ENCODE measurements at places on chromosomes 7 and 10.

- no peak for DNase-seq
Observed at GRCh38 chr10:84241185-84241790, at the start of gene LRIT1. LRIT1 (minus strand) TSS chr10:84241546; CDS start chr10:84241439, 107 bp downstream.

- no peak for DNase-seq
Observed at GRCh38 chr7:42572561-42572960, 335.6 kb upstream of the GLI3 start.

DNA sequence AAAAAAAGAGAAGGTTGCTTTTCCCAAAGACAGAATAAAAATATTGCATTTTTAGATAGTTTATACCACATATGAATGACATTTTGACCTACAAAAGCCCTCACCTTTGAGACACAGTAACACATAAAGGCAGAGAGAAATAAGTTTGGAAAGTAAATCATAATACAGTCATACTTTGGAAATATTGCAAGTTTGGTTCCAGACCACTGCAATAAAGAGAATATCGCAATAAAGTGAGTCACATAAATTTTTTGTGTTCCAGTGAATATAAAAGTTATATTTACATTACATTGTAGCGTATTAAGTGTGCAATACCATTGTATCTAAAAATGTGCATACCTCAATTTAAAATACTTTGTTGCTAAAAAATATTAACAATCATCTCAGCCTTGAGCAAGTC, 40.3 kb downstream of the CCDC71L start:
- DNase-seq, result no peak

DNA sequence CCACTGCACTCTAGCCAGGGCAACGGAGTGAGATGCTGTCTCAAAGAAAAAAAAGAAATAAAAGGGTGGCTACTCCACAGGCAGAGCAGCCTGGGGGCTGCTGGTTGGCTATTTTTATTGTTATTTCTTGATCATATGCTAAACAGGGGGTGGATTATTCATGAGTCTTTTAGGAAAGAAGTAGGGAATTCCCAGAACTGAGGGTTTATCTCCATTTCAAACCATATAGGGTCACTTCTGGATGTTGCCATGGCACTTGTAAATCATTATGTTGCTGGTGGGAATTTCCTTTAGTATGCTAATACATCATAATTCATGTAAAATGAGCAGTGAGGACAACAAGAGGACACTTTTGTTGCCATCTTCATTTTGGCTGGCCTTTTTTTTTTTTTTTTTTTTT, 52.1 kb upstream of the GHITM start:
- DNase-seq, result no peak

Measured in right forelimb (tissue), 1 donor.